Activated CD4-positive, alpha-beta T cell treated with anti-CD3 and anti-CD28 coated beads for 48 hours (primary cell): ENCODE measurements at places on chromosomes 1 and 21.

GRCh38 chr1:17023102-17023501 is 11.4 kb upstream of the ATP13A2 start:
- DNase-seq, result no peak

DNA sequence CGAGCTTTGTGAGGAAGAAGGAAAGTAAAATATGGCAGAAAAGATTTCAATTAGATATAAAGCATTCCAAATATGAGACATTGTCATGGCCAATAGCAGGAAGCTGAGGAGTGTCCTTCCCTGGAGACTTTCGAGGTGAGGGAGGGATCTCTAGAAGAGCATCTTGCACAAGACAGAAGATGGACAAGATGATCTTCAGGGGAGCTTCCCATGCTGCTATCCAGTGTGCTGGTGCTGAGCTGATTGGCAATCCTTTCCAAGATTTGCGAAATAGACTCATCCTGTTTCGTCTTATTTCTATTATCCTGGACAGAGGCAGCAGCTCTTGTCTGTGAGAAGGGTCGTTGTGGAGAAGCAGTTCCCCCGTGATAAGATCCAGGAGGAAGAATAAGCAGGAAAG is 342.0 kb upstream of the CAMK1G start:
- no peak for DNase-seq

- DNase-seq, result no peak
These were observed 29.1 kb downstream of the LAMC2 start for GRCh38 chr1:183215076-183215720.

DNA sequence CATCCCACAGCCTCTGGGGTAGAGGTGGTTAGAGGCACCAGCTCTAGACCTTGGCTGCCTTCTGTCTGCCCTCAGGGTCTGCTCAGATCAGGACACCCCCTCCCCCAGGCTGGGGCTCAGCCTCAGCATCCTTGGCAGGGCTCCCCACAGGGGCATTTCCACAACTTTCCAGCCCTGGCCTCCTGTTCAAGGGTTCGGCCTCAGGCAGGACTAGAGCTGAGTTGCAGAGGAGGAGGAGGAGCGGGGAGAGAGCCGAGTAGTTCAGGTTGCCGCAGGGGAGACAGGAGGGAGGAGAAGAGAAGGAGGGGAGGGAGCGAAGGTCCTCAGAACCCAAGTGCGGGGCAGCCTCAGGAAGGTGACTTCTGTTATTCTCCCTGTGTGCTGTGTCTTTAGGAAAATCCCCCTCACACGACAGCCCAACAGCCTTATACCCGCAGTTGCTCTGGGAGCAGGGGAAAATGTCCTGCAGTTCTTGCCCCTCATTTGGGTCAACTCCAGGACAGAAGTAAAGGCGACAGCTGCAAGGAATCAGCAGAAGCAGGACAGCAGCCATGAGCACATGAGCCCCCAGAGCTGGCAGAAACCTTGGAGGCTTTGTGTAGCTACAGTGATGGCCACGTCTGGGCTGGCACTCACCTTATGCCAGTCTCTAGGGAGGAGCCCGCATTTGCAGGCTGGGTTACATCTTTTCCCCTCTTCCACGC is 46.5 kb upstream of the TENT5B start:
- no peak for DNase-seq

GRCh38 chr1:20793236-20793635 is 6.1 kb upstream of the HP1BP3 start:
- no peak for DNase-seq

GRCh38 chr1:109371341-109371739 is 26.4 kb downstream of the SORT1 start:
- peak; percentile 41 for DNase-seq

DNA sequence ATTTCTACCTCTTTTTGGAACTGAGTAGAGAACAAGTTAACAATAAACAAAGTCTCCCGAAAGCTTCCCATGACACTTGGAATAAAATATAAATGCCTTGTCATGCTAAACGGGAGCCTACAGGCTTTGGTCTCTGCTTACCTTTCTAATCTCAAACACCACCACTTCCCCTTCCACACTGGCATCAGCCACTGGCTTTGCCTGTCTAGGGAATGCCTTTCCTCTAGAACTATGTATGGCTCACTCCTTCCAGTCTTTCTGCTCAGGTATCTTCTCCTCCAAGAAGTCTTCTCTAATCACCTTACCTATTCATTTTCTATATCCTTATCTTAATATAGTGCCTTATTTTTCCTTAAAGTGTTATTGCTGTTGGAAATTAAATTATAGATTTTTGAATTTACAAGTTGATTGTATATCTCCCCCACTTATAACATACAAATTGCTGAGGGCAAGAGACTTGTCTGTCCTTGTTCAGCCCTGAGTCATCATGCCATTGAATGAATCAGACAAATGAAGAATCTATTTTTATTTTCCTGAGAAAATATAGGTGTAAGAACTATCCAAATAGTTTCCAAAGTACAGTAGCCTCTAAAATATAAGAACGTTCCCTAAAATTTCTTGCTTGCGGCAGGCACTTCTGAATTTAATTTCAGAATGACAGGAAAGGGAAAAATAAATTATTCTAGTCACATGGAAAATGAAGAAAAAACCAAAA is 119.2 kb downstream of the TM2D1 start:
- no peak for DNase-seq

DNA sequence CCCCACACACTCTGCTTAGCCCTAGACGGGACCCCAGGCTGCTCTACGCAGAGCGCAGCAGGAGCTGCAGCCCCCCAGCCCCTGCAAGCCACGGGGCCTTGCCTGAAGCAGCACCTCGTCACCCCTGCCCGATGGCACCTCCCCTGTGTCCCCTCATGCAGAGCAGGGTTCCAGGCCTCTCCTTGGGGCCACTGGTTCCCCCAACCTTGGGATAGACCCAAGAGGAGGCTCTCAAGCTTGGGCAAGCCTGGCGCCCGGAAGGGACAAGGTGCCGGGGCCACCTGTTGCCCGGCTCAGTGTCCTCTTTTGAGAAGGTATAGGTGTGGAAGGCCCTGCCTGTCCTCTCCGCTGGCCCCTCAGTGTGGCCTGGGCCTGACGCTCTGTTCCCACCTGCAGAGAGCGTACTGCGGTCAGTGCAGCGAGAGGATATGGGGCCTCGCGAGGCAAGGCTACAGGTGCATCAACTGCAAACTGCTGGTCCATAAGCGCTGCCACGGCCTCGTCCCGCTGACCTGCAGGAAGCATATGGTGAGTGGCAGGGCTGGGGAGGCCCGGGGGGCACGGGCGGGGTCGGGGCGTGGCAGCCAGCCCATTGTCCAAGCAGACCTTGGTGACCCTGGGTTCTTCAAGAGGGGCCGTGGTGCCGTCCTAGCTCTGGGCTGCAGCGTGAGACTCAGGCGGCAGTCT is 50.6 kb downstream of the FAAP20 start:
- DNase-seq, result no peak

DNA sequence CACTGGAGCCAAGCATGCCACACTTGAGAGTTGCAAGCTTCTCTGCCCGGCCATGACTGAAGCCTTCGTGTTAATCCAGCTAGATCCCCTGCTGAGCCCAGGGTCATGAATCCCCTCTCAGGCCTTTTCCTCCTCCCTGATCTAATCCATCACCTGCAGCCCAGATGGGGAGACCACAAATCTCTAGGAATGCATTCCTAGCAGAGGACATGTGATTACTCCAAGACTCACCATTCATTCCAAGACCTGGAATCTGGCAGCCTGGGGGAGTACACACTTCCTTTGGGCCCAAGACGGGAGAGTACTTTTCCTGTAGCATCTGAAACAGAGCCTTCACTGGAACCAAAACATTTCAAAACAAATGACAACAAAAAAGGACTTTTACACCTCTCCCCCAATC is 269.3 kb upstream of the NFIA start:
- DNase-seq, result no peak

DNA sequence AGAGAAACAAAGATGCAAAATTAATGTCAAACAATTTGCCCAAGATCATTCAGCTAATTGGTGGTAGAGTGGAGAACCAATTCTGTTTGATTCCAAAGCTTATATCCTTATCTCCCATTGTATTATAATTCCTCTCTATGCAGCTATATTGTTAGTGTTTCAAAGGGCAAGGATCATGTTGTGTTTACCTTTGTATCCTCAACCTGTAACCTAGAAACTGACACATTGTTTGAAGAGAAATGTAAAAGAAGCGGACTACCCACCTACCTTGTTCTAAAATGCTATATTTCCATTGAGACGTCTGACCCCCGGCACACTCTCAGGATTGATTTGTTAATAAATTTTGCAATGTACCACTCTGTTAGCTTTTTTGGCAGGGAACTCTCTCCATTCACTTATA is 9.3 kb downstream of the RAVER2 start:
- no peak for DNase-seq

DNA sequence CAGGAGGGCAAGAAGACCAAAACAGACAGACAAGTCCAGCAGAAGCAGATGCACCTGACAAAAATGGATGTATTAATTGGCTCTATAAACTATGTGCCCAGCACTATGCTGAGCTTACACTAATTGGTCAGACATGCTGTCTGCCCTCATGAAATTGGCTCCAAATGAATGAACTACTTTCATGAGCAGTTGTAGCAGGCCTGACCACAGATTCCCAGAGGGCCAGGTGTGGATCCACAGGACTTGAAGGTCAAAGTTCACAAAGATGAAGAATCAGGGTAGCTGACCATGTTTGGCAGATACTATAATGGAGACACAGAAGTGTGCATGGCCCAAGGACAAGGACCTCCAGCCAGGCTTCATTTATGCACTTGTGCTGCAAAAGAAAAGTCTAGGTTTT is 14.5 kb downstream of the SLAMF7 start:
- DNase-seq, result no peak

DNA sequence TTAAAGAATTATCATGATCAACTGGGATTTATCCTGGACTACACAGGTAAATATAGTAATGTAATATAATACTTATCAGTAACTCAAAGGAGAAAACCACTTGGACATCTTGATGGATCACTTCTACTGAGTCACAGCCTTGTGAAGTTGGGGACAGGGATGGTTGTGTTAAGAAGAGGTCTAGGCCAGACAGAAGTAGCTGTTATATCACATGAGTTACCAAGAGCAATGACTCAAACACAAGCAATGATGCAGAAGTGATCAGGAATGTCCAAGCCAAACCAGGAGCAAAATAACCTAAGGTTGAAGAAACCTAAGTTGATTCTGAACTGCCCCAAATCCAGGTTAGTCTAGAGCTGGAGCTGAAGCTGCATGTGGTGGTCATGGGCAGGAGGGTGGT is 424.5 kb upstream of the DAB1 start:
- DNase-seq, result no peak

GRCh38 chr21:44551340-44551961 is at the start of gene KRTAP10-2:
Gene KRTAP10-2, minus strand, starts transcription at chr21:44551505. Its CDS starts 47 bp downstream, at chr21:44551458.
- DNase-seq, result no peak

DNA sequence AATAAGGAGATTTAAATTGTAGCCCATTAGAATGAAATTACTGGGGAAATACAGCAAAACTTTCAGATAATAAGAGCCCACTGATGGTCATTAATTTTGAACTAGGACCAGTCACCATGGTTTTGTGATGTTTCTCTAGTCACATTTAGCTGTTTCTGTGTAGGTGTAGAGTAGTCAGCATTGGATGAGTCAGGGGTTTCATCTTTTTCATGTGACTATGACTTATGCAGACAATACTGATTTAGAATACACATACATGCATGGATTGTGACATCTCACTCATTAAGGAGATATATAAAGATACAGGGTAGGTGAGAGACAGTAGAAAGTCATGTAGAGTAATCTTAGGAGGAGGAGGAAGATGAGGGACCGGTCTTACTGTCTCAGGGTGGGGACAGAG is 1192.7 kb downstream of the KCNT2 start:
- DNase-seq, result no peak

GRCh38 chr1:109757936-109758786 is 5.6 kb downstream of the EPS8L3 start:
- no peak for DNase-seq

- peak; percentile 25 for DNase-seq
These were observed 3.7 kb downstream of the CCDC24 start for GRCh38 chr1:43994794-43995790.

DNA sequence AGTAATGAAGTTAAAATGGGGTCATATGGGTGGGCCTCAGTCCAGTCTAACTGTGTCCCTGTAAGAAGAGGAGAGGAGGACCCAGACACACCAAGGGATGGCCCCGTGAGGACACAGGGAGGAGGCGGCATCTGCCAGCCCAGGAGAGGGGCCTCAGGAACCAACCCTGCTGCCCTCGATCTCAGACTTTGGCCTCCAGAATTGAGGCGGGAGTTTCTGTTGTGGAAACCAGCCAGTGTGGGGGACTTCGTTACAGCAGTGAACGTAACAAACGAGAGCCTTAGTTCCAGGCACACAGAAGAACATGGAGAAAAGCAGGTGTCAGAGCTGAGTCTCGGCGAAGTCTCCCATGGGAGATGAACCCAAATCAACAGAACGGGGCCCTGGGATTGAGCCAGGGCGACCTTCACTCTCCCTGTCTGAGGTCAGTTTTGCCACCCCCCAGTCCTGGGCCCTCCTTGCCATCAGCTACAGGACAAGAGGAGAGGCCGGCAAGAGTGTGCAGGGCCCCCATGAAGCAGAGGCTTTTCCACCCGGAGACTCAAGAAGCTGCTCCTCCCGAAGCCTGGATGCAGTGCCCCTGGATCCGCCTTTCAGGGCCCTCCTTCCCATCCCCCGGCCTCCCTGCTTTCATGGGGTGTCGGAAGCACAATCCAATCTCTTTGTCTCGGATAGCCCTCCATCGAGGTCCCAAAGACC is 36.6 kb downstream of the TFF3 start:
- DNase-seq, result no peak

DNA sequence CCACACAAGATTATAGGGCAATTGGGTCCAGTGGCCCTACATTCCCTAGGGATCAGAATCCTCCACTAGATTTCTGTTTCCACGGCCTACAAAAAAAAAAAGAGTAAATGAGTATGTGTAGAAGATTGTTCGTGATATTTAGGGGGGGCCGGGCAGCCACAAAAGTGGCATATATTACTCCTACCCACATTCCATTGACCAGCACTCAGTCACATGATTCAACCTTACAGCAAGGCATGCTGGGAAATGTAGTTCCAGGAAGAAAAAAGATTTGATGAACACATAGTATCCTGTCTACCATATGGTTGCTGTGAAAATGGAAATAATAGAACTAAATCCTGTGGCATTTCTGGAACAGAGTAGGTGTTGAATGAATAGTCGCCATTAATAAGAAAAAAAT is 43.4 kb upstream of the GJB5 start:
- no peak for DNase-seq

- DNase-seq, result no peak
These were observed 237.3 kb upstream of the POU3F1 start for GRCh38 chr1:38283696-38284470.

DNA sequence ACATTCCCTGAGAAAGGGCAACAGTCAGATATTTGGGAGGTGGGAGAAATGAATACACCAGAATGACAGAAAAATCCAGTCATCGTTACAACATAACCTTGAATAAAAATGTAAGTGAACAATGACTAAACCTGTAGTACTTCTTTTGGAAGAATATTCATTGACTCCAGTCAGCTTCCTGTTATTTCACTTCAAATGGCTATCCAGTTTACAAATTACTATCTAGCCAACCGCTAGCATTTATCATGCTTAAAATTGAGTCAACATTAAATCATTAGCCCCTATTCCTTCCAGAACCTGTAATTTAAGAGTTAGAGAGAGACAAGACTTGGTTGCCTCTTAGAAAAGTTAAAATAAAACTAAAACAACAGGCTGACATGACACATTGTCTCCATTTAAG is 33.6 kb downstream of the WLS start:
- no peak for DNase-seq

GRCh38 chr1:18852501-18852900 is 7.0 kb downstream of the TAS1R2 start:
- DNase-seq, result no peak

- DNase-seq, result no peak
These were observed 87.8 kb downstream of the NMNAT2 start for GRCh38 chr1:183330335-183330734.
